Right lobe of liver (tissue), 6 donors: ENCODE measurements at places on chromosomes 6 and 20.

DNA sequence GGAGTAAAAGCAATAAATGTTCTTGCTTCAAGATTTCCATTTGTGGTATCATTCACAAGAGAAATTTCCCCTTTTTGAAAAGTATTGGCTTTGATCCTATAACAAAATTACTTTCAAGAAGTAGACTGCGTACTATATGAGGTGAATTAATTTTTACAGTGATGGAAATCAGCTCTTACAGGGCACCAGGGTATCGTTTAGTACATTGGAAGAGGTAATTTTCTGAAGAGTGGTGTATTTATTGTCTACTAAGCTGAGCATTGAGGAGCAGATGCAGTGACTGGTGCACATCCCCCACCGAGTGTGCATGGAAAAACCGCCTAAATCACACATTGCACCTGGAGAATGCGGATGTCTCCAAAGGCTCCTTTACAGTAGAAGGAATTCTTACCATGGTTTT is 209.5 kb downstream of the SAMD5 start:
- DNase-seq, result no peak

DNA sequence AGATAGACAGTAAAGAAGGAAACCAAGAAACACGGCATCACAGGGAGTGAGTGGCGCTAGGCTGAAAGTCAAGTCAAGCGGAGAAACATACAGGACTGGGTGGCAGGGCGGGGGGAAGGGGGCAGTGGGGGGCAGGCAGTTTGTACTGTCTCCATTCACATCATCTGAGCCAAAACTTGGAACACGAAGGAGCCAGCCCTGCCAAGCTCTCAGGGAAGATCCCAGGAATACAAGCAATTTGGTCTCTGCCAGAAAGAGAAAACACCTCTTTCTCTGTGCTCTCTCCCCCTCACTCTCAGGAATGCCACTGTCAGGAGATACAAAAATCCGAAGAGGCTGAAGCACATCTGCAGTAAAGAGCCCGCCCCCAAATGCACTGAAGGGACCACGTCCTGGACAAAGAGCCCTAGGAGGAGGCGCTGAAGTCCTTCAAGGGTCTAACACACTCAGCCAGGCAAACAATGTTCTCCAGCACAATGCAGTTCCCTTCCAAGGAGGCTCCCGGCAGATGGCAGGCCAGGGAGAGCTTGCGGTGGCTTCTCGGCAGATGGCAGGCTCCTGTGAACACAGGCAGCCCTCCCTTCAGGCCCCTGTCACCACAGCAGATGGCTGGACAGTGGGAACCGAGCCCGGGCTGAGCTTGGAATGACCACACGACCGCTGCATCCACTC is 90.0 kb downstream of the ATP9A start:
- DNase-seq, result no peak

- DNase-seq, result no peak
These were observed 11.0 kb downstream of the DCBLD1 start for GRCh38 chr6:117493470-117493869.

DNA sequence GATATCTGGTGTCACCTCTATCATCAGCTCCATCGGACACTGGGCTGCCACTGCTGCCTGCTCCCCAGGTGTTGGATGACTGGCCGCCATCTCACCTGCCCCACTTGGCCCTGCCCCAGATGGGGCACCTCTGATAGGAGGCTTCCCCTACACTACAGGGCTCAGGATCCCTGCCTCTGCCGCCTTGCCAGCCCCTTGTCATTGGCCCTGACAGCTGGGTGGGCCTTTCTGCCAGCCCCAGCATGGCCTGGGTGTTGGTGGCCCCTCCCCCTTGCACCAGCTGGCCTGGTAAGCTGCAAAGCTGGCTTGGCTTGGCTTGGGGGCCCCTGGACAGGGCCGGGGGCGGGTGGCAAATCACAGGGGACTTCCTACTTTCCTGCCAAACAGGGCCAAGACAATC is 10.6 kb downstream of the PACSIN1 start:
- DNase-seq, result no peak

DNA sequence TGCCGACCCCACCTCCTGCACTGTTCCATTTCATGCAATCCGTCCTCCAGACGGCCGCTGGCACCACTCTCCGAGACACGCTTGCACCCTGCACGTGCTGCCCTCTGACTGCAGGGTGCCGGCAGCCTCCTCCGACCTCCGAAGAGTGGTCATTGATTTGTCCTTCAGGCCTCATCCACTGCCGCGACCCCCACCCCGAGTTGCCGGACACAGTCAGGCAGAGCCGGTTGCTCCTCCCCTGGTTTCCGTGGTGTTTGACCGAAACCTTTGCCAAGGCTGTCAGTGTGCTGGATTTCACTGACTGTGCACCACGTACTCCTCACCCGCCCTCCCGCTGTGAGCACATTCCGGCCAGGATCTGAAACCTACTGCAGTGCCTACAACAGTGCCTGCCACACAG is 156.4 kb upstream of the PDE10A start:
- DNase-seq, result no peak

DNA sequence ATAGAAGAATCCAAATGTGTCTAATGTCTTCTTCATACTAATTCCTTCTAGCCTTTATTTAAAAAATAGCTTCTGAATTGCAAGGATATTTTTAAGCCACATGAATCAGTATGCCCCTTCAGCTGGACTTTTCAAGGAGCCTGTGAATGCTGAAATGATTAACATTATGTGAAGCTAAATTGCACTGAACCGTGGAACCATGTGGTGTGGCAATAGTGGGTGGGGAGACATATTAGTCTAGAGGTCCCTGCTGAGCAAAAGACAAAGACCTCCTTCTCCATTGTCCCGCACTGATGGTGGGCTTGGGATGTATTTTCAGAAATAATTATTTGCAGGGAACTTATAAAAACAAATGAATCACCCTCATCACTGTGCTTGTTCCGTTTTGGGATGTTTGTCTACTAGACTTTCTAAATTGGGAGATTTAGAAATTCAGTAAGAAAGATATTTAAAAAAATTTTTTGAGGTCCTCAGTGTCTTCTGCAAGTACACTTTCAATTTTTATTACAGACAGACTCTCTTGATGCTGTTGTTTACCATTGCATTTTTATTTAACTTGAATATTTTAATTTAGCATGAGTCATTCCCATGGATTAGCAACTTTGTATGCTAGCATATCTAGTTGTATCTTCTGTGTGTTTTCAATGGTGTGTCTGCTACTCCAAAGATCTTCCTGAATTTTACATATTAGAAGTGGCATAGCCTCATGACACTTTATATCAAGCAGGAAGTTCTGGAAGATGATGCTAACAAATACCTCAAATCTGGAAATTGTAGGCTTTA is 238.1 kb downstream of the LAMA2 start:
- no peak for DNase-seq
